ENCODE measurements at places on chromosomes 13 and 19.

DNA sequence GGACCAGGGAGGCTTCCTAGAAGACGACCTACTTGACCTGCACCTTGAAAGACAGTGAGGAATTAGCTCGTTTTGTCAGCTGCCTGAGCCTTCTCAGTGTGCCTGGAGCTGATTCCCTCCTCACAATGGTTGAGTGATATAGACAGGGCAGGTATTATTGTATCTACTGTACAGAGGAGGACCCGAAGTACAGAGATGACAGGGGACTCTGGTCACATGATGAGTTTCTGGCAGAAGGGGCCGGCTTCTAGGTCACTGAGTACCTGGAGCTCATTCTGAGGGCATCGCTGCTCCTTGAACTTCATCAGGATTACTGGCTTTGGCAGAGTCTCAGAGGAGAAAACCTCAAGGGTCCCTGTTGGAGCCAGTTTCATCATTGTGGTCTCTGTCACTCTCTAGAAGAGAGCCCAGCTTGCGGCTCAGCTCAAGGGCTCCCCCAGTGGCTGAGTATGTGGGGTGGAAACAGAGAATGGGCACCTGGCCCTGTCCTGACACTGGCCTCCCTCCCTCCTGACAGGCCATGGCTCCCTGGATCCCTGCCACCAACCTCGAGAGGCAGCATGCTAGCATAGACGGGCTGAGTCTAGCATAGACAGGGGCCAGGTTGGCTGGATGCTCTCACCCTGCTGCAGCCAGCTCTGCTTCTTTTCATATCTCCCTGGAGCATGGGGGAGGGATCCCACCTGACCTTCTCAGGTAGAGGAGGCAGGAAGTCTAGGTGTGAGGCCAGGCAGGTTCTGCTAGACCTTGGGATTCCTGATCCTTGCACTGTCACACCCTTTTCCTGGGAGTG is 38.7 kb downstream of the NFIX start:
- peak; percentile 22 for DNase-seq

GRCh38 chr19:10767726-10768125 is 49.8 kb downstream of the DNM2 start:
- DNase-seq: no peak

- DNase-seq: no peak
Observed at GRCh38 chr13:108859197-108860012, 230.0 kb downstream of the MYO16 start.

DNA sequence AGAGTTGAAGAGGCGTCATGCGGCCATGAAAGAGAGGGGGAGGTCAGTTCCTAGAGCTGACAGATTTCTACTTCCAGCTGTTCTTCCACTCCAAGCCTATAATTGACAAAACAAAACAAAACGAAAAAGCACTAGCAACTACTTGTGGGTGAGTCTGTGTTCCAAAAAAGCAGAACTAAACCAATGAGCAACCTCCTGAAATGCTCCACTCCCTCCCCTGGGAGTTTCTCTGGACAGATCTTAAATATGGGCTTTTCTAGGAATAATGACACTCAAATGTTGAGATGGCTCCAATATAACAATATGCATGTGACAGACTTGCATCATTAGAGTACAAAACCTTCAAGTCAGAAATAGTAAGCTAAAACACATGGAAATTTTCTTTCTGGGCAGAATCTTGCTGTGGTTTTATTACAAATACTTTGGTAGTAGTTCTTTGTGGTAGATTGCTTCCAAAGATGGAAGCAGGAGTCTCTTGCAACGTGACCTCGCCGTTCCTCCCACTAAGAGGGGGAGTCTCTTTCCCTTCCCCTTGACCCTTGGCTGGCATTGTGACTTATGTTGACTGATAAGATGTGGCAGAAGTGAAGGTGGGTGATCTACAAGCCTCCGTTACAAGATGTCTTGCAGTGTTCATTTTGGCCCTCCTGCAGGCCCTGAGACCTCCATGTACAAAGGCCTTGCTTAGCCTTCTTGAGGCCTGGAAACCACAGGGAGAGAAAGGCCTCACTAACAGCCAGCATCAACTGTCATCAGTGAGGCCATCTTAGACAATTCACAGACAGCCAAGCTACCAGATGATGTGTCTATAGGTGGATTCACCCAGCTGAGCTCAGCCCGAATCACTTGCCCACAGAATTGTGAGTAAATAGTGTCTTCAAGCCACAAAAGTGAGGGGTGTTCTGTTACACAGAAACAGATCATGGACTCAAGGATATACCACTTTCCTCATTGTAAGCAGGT is 173.1 kb upstream of the RFC3 start:
- no peak for DNase-seq

DNA sequence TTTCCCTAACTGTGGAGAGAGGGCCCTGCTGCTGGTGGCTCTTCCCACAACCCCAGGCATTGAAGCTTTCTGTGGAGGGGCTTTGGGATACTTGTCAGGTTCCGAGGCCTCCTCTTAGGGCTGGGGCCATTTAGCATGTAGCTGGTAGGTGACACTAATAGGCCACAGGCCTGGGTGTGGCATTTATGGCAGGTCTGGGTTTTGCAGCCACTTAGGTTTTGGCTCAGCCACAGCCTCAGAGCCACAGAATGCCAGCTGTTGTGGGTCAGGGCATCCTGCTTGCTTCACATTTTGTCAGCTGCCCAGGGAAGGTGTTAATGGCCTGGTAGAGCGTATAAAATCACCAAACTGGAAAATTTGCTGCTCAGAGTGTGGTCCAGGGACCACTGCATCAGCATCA is 15.7 kb downstream of the FAM124A start:
- no peak for DNase-seq

DNA sequence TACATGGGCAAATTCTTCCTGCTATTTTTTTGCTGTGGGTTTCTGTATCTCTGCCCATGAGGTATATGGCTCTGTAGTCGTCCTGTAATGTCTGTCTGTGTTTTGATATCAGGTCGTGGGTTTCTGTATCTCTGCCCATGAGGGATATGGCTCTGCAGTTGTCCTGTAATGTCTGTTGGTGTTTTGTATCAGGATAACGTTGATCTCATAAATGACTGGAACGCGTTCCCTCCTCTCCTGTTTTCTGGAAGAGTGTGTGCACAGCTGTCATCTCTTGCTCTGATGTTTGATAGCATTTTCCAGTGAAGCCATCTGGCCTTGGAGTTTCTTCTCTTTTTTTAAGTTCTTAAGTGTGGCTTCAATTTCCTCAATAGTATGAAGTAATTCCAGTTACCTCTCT is 57.2 kb downstream of the SOX1 start:
- no peak for DNase-seq

DNA sequence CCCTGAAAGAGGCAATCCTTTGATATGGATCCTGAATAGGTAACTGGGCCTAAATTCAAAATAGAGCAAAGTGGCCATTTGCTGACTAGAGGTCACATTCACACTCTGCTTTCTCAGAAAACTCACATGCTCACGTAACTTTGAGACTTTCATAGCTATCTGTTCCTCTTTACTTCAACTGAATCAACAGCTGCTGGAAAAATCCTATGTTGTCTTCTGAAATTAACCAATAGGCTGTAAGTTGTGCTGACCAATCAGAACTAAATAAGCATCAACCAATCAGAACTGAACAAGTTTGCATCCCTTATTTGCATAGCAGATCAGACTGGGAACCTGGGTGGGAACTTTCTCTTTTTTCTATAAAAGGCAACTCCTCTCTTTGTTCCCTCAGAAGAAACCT is 24.0 kb upstream of the TBC1D4 start:
- DNase-seq: no peak

DNA sequence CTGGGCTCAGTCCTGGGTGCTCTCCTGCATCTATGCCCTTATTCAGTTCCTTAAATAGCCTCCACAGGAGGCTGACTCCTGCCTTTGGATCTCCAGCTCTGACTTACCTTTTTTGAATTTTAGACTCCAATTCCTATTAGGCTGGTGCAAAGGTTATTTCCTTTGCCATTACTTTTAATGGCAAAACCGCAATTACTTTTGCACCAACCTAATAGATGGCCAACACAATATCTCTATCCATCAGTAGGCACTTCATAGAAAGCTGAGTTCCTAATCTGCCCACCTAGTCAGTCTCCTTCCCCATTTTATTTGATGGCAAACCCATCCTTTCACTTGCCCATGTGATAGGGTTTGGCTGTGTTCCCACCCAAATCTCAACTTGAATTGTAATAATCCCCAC is 95.3 kb downstream of the CACNA1A start:
- no peak for DNase-seq
